ENCODE measurements at places on chromosomes 1 and 21.

GRCh38 chr21:45974073-45975019 is 7.2 kb upstream of the COL6A1 start:
- no peak for DNase-seq

- DNase-seq = no peak
Measured at GRCh38 chr1:243550276-243550675, 294.4 kb downstream of the SDCCAG8 start.

DNA sequence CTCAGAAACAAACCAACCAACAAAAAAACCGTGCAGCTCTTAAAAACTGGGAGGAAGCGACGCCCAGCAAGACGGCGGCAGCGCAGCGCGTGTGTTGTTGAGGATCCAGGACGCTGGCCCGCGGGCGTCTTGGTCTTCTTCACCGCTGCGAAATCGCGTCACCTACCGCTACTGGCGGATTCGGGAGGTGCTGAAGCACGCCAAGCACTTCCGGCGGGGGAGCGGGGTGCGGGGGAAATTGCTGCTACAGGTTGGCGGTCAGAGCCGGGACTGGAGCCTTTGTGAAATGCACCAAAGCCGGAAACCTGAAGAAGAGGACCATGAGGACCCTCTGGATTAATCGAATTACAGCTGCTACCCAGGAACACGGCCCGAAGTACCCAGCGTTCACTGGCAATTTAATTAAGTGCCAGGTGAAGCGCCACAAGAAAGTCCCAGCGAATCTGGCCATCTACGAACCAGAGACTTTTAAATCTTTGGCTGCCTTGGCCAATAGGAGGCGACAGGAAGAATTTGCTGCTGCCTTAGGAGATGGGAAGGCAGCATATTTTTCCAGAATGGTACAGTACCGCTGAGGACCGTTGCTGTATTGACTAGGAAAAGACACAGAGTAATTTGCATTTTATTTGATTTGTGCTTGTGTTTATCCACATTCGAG is 11.9 kb upstream of the RIPPLY3 start:
- peak; percentile 35 for DNase-seq

- DNase-seq = no peak
Measured at GRCh38 chr1:20440785-20441200, 45.2 kb downstream of the CAMK2N1 start.

- DNase-seq = no peak
Measured at GRCh38 chr1:245822996-245823395, 668.2 kb downstream of the KIF26B start.

DNA sequence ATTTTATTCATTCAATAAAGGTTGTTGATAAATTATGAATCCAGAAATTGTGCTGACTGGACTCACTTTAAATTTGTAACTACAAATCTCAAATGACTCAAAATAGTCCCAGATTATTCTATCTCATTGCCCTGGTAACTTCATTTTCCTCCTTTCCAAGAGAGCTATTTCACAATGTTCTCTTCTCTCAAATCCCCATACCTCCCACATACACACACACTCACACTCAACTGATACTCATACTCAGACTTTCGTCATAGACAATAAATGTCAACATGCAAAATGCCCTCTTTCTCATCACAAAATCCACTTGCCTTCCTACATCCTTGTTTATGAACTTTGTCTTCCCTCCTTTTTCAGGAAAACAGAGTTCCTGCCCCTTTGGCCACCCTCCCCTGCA is 33.3 kb downstream of the EXTL2 start:
- DNase-seq = no peak

GRCh38 chr21:24023402-24023801 is 1583.9 kb downstream of the MRPL39 start:
- DNase-seq = no peak

DNA sequence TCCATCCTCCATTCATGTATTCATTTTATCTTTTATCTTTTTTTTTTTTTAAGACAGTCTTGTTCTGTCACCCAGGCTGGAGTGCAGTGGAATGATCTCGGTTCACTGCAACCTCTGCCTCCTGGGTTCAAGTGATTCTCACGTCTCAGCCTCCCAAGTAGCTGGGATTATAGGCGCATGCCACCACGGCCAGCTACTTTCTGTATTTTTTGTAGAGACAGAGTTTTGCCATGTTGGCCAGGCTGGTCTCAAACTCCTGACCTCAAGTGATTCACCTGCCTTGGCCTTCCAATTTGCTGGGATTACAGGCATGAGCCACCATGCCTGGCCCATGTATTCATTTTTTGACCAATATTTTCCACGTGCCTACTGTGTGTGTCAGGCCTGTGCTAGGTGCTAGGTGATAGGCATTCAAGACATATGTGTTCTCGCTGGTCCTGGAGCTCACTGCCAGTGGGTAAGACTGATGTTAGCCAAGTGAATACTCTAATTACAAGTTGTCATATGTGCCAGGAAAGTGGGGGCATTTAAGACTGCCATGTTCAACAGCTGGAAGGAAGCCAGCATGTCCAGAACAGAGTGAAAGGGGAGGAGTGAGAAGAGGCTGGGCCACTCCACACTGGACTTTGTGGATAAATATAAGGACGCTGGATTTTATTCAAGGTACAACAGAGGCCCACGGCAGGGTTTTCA is 5.3 kb upstream of the CELSR2 start:
- DNase-seq = no peak

DNA sequence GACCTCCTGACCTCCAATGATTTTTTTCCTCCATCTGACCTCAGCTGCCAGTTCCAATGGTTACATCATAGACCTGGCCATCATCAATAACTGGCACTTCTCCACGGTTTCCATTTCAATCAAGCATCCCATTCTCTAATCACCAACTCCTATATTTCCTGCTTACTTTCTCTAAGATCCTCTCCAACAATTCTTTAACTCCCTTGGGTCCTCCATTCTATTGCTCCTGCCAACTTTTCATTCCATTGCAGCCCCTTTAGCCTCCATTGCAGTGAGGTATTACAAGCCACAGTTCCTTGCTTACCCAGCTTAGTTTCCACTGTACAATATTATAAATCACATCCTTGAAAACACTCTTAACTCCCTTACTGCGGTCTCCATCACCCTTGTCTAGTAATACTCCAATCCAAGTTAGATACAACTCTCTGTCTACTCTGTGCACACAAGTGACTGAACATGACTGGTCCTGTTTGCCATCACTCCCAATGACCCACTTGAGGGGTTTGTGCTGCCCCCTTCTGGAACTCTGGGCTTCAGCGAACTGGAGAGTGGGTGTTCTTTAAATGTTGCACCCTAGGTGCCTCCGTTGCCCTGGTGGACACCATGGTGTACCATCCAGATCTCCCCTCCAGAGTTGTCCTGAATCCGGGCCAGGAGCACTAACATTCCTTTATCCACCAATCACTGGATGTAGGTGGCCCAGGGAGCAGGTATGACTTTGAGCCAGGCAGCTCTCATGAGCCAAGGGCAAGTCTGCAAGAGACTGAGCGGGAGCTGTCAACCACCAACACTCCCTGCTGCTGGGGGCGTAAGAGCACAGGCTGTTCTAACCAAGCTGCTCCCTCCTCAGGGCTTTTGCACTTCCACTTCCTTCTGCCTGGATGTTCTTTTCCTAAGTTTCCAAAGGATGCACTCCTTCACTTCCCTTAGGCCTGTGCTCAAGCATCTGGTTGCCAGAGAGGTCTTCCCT is 3.7 kb upstream of the FNDC7 start:
- peak; percentile 73 for DNase-seq

DNA sequence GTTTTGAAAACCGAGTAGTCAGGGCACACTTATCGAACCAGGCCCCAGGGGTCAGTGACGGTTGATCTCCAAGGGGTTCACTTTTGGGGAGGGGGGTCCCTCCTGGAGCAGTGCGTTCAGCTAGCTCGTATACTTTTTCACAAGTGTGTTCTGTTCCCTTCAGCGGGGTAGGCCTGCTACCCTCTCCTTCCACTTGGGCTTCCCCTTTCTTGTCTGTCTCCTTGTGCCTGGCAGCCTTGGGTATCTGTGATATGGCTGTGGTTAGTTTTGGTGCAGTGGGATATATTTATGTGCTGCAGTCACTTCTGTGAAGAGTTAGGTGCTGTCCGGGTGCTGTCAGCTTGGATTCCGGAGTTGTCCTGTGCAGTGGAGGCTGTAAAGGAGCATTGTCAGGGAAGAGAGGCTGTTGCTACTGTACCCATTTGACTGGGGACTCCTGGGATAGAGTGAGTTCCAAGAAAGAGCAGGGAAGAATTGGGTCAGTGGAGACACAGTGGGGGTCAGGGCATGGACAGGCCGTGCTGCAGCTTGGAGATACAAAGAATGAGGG is 29.7 kb downstream of the ADARB1 start:
- no peak for DNase-seq

DNA sequence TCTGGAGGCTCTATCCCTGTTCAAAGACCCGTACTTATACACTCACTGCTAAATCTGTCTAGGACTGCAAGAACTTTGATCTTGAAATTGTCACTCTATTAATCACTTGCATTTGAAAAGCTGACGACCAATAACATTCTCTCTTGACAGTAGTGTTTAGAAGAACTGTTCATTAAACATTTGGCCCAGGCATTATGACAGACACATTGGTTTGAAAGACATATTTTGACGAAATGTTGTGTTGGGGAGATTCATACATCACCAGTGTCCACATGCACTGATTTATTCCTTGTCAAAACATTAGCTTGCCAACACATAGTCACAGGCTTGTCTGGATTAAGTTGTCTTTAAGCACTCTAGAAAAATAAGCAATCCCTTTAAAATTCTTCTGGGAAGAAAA is 951.3 kb downstream of the ADGRL2 start:
- no peak for DNase-seq

DNA sequence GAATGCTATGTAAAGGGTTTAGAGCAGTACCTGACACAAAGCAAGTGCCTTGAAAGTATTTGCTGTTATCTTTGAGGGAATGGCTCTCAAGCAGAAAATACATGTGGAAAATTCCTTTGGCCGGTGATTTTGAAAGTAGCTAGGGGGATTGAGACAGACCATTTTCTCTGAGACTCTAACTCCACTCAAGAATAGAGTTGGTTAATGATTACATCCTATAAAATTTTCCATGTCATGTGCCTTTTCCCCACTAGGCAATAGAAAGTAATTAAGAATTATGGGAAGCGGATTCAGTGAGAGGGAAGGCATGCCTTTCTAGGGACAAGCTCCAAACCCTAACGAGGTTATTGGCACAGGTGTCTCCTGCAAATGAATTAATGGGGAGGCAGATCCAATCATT is 276.0 kb downstream of the GPATCH2 start:
- no peak for DNase-seq

- no peak for DNase-seq
Measured at GRCh38 chr1:157056269-157056668, 10.7 kb upstream of the ARHGEF11 start.

- no peak for DNase-seq
Measured at GRCh38 chr1:46492871-46493270, 3.2 kb downstream of the DMBX1 start.

- peak; percentile 21 for DNase-seq
Measured at GRCh38 chr1:163315773-163316374, 5.9 kb upstream of the NUF2 start.

DNA sequence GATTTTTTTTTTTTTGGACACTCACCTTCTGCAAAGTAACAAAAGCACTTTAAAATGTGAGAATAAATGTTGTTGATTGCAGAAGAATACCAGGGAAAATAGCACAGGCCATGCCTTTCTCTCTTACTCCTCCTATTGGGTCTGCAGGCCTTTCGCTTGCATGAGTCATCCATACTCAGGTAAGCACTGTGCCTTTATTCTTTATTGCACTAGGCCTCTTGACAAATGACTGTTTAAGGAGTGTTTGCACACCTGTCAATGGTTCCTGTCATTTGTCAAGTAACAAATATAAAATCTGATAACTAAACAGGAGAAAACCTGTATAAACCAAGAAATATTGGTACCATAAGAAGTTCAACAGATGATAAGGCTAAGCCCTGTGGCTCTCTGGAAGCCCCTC is 106.5 kb downstream of the RGS7 start:
- DNase-seq = no peak

- DNase-seq = no peak
Measured at GRCh38 chr1:213385806-213386324, 334.8 kb downstream of the RPS6KC1 start.

DNA sequence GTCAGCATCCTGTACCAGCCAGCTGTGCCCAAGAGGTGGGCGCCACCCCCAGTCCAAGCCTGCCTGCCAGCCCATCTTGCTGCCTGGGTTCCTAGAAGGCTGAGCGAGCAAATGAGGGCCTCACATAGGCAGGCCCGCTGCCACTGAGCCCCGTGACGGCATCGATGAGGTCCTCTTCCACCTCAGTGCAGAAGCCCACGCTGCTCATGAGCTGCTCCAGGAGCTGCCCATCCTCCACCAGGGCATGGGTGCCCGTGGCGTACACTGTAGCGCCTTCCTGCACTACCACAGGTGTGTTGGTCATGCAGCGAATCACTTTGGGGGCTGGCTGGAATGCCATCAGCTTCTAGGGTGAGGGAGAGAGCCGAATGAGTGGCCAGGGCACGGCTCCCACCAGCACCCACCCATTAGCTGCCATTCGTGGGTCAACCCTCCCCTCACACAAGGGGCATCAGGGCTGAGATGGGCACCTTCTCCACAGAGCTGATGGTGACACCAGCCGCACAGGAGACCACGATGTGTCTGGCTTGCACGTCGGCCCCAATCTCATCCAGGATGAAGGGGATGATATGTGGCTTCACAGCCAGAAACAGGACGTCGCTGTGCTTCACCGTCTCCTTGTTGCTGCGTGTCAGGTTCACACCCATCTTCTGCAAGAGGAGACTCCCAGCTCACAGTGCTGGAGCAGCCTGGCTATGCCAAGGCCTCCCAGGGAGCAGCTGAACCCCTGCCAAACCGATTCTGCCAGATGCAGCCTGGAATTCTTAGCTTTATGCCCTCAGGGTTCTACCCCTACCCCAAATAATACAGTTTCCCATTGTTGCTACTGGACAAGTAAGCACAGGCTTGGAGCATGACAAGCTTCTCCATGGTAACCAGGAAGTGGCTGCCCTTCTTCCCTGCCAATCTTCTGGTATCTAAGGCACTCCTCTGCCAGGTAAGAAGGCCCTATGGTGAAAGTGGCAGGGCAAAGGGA is 2.0 kb downstream of the PYCR2 start:
- DNase-seq = no peak

- DNase-seq = no peak
Measured at GRCh38 chr1:246705368-246705767, 18.8 kb upstream of the SCCPDH start.

All from CD4-positive, alpha-beta T cell treated with Interleukin-6 at 100 ng/mL for 8 hours (primary cell).